ENCODE measurements at places on chromosomes 7 and 10.

DNA sequence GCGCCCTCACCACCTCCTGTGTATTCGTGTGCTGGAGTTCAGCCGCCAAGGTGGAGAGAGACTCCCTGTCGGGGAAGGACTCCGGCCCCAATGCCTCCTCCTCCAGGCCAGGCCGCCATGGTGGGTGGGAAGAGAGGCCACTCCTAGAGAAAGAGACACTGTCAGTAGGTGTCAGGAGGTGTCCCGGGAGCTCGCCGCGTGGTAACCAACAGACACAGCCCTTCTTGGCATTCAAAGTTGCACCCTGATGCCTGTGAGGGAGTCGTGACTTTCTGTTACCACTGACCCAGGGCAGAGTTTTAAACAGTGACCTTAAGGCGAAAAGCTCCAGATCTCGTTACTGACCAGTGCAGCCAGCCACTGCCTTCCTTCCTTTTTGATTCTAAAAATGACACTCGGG lies 155.2 kb downstream of the CUX1 start:
- DNase-seq = no peak

DNA sequence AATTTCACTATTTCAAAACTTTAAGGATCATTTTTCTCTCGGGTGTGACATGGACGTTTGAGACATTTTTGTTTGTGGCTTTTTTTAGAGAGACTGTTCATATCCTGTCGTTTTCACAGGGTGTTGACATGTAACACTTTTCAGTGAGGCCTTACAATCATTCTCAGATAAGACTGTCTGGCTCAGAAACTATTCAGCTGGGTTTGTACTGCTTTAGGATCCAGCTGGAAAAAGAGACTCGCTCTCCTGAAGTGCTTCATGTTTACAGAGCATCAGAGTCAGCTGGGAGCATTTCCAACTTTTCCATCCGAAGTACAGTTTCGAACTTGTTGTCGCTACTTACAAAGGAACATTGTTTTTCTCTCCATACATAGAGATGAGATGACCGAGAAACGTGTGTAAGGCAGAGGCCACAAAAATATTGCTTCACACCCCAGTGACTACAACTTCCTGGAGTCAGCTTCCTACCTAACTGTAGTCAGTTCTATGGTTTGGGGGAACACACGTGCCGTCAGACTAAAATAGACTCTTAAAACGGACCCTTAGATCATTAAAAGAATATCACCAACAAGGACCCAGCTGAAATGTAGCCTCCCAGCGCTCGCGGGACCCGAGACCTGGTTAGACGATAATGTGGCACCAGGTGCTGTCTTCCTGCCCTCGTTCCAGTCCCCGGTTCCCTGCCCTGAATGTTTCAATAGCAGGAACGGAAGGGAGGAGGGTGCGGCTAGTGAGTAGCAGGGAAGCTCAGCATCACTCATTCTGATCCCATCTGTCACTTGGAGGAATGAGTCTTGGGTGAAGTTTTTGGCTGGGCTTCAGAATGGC lies 78.0 kb downstream of the MKI67 start:
- no peak for DNase-seq

- DNase-seq = no peak
Observed at GRCh38 chr10:108782411-108782810, 1140.9 kb downstream of the XPNPEP1 start.

GRCh38 chr10:116752563-116752962 lies 10.2 kb upstream of the HSPA12A start:
- DNase-seq = no peak

GRCh38 chr7:2646680-2647571 lies 15.1 kb downstream of the TTYH3 start:
- DNase-seq = no peak

GRCh38 chr7:138753150-138753518 lies 44.7 kb upstream of the TMEM213 start:
- no peak for DNase-seq

DNA sequence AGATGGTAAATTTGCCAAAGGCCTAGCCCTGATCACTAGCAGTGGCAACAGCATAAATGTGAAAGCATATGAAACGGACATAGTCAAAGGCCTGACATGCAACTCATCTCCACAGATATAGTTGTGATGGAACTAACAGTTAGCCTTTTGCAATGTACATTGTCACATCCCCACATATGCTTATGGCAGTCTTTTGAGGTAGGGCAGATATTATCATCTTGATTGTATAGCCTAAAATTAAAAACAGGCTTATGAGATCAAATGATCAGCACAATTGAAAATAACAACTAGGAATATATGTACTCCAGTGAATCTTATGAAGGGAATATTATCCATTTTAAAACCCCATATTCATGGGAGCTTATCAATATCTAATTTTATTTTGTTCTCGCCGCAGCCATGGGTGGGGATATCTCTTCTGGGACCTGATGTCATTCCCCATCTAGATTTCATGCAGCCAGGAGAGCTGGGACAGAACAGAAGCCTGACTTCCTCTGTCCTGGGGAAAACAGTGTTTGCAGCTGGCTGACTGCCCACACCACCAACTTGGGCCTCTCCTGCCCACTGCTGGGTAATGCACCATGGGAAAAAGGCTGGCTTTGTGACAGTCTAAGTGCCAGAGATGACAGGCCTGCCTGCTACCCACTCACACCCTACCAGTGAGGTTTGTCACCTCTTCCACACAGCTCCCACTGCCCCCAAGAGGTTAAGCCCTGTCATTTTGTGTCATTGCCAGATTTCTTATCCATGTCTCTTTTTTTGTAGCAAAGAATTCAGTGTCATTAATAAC lies 180.2 kb upstream of the FZD1 start:
- DNase-seq = peak; percentile 15

DNA sequence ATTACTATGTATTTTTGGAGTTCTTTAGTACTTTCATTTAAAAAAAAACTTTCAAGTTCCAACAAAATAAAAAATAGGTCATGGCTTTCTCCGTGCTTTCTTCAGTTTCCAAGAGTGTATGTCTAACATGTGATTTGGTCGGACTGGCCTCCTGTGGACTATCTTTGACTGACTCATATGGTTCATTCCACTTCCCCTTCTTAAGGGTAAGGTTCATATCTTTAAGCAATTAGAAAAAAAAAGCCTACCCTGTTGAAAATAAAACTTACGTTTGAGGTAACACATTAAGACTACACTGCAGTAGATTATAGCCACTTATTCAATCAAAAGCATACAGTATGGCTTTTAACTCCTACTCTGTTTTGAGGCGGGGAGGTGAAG lies 112.8 kb upstream of the AHR start:
- no peak for DNase-seq

GRCh38 chr7:78780560-78780959 lies 672.9 kb downstream of the MAGI2 start:
- DNase-seq = no peak

GRCh38 chr10:17836942-17837341 lies 27.8 kb downstream of the MRC1 start:
- no peak for DNase-seq

- DNase-seq = no peak
Observed at GRCh38 chr10:89550509-89550908, 15.1 kb upstream of the SLC16A12 start.

- DNase-seq = no peak
Observed at GRCh38 chr10:1538121-1538520, 199.2 kb downstream of the ADARB2 start.

DNA sequence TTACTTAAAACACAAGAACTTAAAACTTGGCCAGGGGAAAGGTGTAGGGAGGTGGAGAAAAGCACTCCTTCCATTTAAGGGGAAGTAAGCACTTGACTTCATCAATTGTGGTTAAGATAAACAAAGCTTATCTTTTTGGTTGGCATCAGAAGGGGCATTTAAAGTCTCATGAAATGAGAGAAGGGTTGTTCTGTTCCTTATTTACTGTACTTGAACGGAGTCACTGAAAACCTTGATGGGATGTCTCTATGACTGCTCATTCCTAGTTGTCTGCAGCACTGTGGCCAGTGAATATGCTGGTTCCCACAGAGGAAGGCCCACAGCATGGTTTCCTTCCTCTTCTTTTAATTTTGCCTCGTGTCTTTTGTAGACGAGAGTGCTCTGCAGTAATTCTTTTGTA lies 229.3 kb downstream of the AUTS2 start:
- DNase-seq = no peak

DNA sequence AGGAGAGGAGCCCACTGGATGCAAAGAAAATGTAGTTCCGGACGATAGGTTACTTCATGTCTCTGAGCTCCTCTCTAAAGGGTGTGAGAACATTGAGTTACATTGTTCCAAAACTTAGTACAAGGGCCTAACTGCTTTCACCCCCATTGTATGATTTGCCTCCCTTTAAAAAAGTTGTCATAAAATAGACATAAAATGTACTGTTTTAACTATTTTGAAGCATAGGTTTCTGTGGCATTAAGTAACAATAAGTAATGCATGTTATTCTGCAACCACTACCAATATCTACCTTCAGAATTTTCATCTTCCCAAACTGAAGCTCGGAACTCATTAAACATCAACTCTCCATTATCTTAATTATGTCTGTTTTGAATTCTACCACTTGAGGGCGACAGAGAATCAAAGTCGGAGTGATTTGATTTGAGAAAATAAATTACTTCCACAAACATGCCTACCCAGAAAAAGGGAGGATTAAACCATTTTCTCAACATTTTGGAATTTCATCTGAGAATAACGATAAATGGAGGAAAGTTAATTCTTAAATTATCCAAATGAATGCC lies 2.7 kb downstream of the IGFBP1 start:
- DNase-seq = no peak

DNA sequence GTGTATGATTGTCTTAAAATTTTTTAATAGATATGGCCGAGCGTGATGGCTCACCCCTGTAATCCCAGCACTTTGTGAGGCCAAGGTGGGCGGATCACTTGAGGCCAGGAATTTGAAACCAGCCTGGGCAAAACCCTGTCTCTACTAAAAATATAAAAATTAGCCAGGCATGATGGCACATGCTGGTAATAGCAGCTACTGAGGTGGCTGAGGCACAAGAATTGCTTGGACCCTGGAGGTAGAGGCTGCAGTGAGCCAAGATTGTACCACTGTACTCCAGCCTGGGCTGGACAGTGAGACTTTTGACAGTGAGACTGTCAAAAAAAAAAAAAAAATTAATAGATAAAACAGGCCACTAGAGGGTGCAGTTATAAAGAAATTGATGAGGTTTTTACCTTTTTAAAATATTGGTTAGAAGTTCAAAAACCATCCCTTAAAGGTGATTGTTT lies 20.5 kb downstream of the NOM1 start:
- DNase-seq = no peak

GRCh38 chr10:27620430-27621397 lies 116.6 kb downstream of the RAB18 start:
- DNase-seq = no peak

DNA sequence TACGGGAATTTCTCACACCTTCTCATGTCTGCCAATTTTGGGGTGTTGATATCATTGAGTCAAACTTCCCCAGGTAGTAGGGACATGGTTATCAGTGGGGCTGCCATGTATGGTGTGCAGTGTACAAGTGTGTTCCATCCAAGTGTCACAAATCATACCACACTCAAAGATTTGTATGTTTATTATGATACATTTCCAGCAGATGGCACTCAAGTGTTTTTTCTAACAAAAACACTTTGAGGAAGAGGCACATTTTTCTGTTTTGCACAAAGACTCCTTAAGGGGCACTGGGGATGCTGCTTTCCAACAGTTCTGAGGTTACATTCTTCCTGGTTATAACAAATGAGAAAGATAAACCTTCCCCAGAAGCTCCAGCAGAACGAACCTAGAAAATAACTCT lies 414.5 kb downstream of the REEP3 start:
- no peak for DNase-seq

DNA sequence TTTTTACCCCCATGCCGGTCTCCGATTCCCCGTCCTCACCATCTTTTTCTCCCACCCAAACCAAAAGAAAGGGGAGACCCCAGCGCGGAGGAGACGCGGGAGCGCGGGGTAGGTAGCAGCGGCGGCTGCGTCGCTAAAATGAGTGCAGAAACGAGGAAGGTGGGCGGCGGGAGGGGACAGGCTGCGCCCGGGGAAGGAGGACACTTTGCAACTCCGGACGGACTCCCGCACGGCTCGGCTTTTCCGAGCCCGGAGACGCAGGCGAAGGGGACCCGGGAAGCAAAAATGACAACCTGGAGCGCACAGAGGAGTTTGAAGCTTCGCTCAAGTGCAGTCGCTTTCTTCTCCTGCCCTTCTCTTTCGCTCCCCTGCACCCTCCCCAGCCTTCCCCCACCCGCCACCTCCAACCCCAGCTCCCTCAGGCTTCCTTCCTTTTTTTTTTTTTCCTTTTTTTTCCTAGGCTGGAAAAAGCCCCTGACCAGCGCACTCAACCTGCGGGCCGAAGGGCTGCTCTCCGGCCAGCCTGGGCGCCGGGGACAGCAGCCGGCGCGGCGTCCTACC lies 453 bp downstream of the SFMBT2 start:
- no peak for DNase-seq

DNA sequence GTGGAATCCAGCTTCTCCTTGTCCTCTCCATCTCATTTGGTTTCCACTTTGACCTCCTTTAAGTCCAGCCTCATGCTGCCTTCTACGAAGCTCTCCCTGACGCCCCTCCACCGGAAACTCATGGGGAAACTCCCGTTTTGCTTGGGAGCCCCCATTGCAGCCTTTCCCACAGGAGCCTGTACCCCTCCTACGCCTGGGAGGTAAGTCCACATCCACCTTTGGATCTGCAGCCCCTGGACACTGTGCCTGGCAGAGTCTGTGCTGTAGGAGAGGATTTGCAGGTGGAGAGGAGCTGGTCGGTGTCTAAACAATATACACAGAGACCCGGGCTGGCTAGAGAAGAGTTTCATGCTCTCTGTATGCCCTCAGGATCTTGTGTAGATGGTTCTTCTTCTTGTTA lies 296.1 kb downstream of the GLRX3 start:
- no peak for DNase-seq

DNA sequence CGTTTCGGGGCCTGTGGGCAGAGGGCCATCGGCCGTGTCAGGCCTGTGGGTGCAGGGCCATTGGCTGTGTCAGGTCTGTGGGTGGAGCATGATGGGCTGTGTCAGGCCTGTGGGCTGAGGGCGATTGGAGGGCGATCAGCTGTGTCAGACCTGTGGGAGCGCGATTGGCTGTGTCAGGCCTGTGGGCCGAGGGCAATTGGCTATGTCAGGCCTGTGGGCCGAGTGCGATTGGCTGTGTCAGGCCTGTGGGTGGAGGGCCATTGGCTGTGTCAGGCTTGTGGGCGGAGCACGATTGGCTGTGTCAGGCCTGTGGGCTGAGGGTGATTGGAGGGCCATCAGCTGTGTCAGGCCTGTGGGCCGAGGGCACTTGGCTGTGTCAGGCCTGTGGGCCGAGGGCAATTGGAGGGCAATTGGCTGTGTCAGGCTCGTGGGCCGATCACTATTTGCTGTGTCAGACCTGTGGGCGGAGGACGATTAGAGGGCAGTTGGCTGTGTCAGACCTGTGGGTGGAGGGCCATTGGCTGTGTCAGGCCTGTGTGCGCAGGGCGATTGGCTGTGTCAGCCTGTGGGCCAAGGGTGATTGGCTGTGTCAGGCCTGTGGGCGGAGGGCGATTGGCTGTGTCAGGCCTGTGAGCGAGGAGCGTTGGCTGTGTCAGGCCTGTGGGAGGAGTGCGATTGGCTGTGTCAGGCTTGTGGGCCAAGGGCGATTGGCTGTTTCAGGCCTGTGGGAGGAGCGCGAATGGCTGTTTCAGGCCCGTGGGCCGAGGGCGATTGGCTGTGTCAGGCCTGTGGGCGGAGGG lies 54.1 kb downstream of the DYNC2I1 start:
- DNase-seq = no peak

GRCh38 chr7:101869901-101870290 lies 52.5 kb downstream of the CUX1 start:
- DNase-seq = no peak

- DNase-seq = no peak
Observed at GRCh38 chr7:101171442-101171837, 6.1 kb upstream of the VGF start.

Measured in stimulated activated CD4-positive, alpha-beta T cell treated with anti-CD3 and anti-CD28 coated beads, Interleukin-15, amount 100 ng/mL, for 48 hours (primary cell).